CD4-positive, alpha-beta T cell treated with Interleukin-6 for 4 hours (primary cell): ENCODE measurements at places on chromosomes 1 and 21.

GRCh38 chr1:234932511-234933430, 195.9 kb downstream of the TOMM20 start:
- no peak for DNase-seq

- no peak for DNase-seq
These were observed 15.8 kb downstream of the COLGALT2 start for GRCh38 chr1:184021728-184022127.

GRCh38 chr1:238006779-238007178, 116.1 kb upstream of the ZP4 start:
- no peak for DNase-seq

GRCh38 chr1:110228381-110228780, 18.3 kb downstream of the KCNC4 start:
- DNase-seq = no peak

GRCh38 chr21:45017039-45017960, 57.1 kb upstream of the ADARB1 start:
- DNase-seq = no peak

GRCh38 chr21:36551731-36552433, 72.0 kb upstream of the CLDN14 start:
- no peak for DNase-seq

- no peak for DNase-seq
These were observed 713.4 kb downstream of the PTPRU start for GRCh38 chr1:29949676-29950075.

DNA sequence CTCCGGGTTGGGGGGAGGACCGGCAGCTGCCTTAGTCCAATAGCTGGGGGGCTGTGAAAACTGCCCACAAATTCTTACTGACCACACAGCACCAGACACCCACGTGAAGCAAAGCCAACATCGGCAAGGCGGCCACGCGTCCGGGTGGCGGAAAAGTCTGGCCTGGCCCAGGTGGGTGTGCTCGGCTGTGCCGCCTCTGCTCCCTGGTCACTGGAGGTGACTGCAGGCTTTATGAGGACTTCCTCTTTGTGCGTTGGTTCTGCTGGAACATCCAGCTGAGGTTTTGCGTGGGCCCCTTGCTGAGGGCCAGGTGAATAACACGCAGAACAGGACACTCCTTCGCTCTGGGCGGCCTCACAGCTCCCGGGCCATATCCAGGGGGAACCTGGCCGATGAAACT, 35.4 kb downstream of the FAAP20 start:
- no peak for DNase-seq

DNA sequence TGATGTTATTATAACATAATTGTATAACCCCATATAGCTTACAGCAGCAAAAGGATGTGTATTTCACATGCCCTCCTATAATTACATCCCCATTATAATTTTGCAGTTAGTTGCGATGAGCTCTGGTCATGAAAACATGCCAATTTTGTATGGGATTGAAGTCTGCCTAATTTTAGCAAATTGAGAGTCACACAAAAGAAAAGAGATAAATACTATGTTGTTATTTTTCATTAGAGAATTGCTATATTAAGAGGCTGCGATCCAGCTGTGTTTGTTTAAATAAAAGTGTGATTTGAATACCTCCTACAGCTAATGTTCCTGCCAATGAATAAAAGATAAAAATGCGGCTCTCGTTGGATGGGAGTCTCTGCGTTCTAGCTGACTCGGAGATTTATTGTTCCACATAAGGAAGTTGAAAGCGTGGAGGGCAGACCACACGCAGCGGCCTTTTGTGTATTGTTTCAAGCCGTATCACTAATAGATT, 461.0 kb upstream of the NFIA start:
- DNase-seq = no peak

DNA sequence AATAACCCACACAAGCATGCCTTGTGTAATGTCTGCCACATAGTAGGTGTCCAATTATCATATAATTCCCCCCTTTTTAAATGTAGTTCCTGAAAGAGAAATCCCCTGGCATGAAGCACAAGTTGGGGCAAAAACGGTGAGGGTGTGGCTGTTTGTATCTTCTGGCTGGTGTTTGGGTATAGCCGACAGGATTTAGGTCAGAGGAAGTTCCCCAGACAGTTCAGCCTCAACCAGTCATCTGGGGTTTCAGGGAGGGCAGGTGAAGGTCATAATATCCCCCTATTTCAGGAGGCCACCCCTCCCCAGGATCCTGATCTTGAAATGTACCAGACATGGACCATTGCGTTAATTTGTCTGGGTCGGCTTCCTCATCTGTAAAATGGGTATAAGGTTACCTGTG, 29.1 kb upstream of the JUN start:
- DNase-seq = peak; percentile 64

GRCh38 chr1:62870148-62870547, 86.2 kb downstream of the ATG4C start:
- no peak for DNase-seq

DNA sequence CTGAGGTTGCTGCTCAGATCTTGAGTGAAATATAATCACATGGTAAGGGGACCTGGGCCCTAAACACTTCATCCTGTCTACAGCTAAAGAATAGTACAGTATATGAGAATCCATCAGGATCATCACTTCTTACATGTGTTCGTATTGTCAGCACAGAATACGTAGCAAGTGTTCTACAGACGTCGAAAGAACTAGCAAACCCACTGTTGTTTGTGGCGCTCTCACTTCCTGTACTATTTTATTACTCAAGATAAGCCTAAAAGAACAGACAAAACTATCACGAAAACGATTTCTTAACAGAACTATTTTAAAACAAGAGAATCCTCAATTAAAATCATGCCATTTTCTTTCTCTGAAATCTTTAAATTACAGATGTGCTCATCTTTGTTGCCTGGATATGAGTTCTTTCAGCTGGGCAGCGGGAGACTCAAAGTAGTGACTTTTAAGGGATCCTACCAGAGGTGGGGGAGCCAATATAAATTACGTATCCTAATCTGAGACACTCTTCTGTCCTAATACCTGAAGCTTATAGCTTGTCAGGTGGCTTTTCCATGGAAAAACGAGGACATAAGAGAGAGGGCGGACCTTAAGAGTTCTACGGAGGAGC, 724 bp downstream of the ST7L start:
- DNase-seq = peak; percentile 45

GRCh38 chr21:16488042-16488441, 758.3 kb downstream of the USP25 start:
- no peak for DNase-seq

GRCh38 chr1:234997896-234998741, 130.5 kb downstream of the TOMM20 start:
- DNase-seq = peak; percentile 43

DNA sequence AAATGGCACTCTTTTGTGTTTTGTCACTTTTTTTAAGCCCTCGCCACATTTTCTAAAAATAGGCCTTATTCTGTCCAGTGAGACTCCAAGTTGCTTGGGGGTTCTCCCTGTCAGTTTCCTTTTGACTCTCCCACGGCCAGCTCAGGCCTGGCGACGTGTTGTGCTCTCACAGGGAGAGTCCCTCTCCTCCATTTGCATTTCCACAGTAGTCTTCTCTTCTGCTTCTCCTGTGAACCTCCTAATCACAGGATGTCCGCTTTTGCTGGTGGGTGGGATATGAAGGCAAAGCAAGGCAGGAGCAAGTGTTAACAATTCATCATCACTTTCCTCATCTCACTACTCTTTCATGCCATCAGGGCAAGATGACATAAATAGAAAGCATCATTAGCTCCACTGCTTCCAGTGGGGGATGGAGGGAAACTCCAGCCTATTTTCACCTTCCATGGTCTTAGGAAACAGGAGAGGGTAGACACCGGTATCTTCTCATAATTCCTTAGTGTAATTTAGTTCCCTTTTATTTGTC, 99.8 kb downstream of the INTS7 start:
- no peak for DNase-seq

DNA sequence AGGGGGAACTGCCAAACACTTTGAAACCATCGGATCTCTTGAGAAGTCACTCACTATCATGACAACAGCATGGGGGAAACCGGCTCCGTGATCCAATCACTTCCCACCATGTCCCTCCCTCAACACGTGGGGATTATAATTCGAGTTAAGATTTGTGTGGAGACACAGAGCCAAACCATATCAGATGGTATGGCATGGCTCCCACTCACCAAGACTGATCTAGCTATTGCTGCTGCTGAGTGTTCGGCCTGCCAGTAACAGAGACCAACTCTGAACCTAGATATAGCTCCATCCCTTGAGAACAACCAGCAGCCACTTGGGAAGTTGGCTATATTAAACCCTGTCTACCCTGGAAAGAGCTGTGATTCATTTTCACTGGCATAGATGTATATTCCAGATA, 49.4 kb downstream of the CDCP2 start:
- no peak for DNase-seq

DNA sequence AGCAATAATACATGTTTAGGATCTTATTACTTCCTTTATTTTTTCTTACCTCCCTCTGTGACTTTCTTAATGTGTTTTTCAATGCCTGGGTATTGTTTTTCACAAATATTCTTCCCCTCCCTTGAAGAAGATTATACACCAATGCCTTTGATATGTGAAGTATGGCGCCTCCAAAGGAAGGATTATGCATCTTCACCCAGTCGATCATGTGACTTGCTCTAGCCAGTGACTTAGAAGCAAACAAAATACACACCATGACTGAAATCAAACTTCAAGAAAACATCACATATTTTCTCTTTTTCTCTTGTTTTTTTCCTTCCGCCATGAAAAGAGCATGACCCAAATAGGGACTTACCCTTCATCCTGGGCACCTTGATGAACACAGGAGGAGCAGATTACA, 297.1 kb downstream of the NCAM2 start:
- no peak for DNase-seq

DNA sequence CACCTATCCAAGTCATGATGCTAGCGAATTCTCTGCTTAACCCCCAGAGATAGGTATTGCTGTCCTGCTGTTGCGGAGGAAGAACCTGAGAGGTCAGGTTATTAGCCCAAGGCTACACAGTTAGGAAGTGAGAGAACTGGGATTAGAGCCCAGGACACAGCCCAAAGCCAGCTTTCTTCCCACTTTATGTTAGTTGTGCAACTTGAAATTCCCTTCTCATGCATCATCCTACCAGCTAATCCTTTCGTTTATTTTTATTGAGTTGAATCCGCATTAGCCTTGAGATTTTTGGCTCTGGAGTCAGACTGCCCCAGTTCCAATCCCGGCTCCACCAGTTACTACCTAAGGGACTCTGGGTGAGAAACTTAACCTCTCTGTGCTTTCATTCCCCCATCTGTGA, 65.4 kb downstream of the PLEKHA6 start:
- DNase-seq = no peak

- DNase-seq = no peak
These were observed 9.1 kb downstream of the LAMC1 start for GRCh38 chr1:183032122-183032921.

DNA sequence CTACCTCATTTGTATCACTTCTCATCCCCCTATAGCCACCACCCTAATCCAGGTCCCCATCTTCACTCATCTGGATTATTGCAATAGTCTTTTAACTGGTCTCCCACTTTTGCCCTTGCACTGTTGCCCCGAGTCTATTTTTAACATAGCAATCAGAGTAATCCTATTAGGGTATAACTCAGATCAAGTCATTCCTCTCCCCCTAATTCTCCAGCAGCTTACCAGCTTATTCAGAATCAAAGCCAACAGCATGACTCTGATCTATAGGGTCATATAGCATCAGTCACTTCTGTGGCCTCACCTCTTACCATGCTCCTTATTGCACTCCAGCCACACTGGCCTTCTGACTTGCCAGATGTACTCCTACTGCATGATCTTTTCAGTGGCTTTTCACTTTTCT, 140.7 kb downstream of the PAPPA2 start:
- no peak for DNase-seq

DNA sequence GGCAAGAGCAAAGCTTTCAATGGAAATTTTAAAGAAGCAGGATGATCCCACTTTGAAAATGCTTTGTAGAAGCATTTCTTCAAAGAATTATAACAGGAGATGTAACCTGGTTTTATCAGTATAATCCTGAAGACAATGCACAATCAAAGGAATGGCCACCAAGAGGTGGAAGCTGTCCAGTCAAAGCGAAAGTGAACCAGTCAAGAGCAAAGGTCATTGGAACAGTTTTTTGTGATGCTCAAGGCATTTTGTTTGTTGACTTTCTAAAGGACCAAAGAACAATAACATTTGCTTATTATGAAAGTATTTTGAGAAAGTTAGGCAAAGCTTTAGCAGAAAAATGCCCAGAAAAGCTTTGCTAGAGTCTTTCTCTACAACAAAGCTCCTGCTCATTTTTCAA, 5.5 kb upstream of the CD84 start:
- DNase-seq = no peak

- DNase-seq = no peak
These were observed 9.7 kb upstream of the PRELP start for GRCh38 chr1:203465948-203466347.

DNA sequence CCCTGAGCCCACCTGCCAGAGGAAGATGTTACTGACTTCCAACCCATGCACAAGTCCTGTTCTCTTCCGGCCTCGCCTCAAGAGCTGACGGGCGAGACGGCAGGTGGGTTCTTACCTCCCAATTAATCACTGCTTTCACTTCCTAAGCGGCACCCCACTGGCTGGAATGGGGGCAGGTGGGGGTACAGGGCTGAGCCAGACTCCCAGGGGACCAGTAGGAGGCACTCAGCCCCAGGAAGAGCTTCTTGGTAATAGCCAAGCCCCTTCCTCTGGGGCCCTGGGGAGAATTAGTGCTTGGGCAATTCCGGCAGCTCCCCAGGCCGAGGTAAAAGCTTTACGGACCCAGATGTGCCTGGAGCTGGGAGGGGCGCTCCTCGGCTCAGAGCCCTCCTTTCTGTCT, 9.7 kb downstream of the CNTN2 start:
- DNase-seq = no peak

DNA sequence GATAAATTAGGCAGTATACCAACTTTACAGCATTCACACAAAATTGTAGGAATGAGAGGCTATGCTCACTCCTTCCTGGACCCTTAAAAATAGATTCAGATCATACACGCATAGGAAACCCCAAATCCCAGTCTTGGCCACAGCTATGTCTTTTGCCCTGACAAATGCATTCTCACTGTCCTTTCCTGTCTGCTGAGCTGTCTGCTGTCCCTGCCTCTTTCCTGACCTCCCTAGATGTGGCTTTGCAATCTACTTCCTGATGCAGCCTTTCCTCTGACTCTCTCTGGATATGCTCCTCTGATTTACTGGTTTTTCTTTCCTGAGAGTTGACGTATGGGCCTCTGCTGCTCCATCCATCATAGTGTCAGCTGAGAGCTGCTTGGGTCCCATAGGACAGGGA, 59.8 kb upstream of the SLC35F3 start:
- DNase-seq = no peak
